ENCODE measurements at places on chromosomes 5 and 9.

- H3K4me3 ChIP-seq = no peak overlapping the region
- H3K27me3 ChIP-seq = no peaks in the 10 kb centered on the region
- no peaks in the 10 kb centered on the region for H3K36me3 ChIP-seq
- DNase-seq = no peak
- no peaks in the 10 kb centered on the region for H3K4me1 ChIP-seq
These were observed 45.6 kb upstream of the TRIM32 start for GRCh38 chr9:116641292-116642059.

DNA sequence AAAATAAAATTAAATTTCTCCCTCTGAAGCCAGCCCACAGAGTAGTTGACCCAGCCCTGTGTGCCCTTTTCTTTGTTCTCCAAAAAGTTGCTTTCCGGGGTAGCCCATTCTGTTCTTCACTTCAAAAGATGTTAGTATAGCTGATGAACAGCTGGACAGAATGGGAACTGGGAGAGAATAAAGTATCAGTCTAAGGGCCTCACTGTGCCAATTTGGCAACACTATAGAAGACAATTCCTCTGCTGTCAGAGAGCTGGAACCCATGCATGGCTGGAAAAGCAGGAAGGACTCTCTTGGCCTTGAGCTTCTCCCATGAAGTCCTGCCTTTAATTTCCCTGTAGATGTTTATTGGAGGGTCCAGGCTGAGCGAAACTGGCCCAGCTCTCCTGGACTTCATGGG lies 11.0 kb upstream of the TNFSF8 start:
- no peak for DNase-seq
- no peak overlapping the region for H3K27ac ChIP-seq

GRCh38 chr5:92927291-92927778 lies 653.7 kb downstream of the NR2F1-AS1 start:
- H3K4me3 ChIP-seq = no peak overlapping the region
- no peaks in the 10 kb centered on the region for H3K4me1 ChIP-seq
- no peaks in the 10 kb centered on the region for H3K27me3 ChIP-seq
- no peak for DNase-seq
- no peak overlapping the region for H3K27ac ChIP-seq

GRCh38 chr5:157295247-157295646 lies 29.3 kb downstream of the CYFIP2 start:
- no peaks in the 10 kb centered on the region for H3K27me3 ChIP-seq
- DNase-seq = no peak
- H3K4me1 ChIP-seq = no peaks in the 10 kb centered on the region
- H3K4me3 ChIP-seq = no peak overlapping the region
- H3K36me3 ChIP-seq = peaks cover 97% of the 10 kb centered on the region

- H3K36me3 ChIP-seq = no peaks in the 10 kb centered on the region
- H3K27me3 ChIP-seq = no peaks in the 10 kb centered on the region
- peaks cover 5% of the 10 kb centered on the region for H3K4me1 ChIP-seq
- DNase-seq = no peak
These were observed 370.7 kb upstream of the IRX2 start for GRCh38 chr5:3122216-3122615.

DNA sequence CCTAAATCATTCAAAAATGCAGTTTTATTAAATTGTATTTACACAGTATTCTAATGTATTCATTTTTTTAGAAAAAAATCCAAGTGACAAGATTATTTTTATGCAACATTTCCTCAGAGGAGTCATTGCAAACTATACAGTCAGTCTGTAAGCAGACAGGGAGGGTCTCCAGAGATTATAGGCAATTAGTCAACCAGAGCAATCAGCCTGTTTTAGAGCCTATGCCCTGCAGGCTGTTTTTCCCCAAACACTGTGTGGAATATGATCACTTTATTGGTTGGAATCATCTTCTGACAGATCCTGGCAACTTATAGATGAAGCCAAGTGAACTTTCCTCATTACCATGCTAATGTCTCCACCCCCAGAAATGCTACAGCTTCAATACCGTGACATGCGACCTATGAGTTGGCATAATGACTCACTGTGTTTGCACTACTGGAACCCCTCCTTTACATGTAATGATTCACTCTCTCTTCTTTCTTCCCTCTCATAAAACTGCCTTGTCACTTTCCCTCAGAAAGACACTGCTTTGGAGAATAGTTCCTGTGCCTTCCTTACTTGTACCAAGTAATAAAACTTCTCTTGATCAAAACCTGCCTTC lies 577.7 kb upstream of the FTMT start:
- no peak for DNase-seq
- no peaks in the 10 kb centered on the region for H3K36me3 ChIP-seq

- H3K4me3 ChIP-seq = no peak overlapping the region
- no peak overlapping the region for H3K27ac ChIP-seq
- DNase-seq = no peak
These were observed 121.2 kb upstream of the MAP1B start for GRCh38 chr5:71986101-71986500.

GRCh38 chr9:77021922-77022782 lies 2.7 kb downstream of the FOXB2 start:
- H3K36me3 ChIP-seq = no peaks in the 10 kb centered on the region
- no peak overlapping the region for H3K4me3 ChIP-seq
- DNase-seq = no peak
- H3K4me1 ChIP-seq = no peaks in the 10 kb centered on the region
- no peak overlapping the region for H3K27ac ChIP-seq
- no peaks in the 10 kb centered on the region for H3K27me3 ChIP-seq

DNA sequence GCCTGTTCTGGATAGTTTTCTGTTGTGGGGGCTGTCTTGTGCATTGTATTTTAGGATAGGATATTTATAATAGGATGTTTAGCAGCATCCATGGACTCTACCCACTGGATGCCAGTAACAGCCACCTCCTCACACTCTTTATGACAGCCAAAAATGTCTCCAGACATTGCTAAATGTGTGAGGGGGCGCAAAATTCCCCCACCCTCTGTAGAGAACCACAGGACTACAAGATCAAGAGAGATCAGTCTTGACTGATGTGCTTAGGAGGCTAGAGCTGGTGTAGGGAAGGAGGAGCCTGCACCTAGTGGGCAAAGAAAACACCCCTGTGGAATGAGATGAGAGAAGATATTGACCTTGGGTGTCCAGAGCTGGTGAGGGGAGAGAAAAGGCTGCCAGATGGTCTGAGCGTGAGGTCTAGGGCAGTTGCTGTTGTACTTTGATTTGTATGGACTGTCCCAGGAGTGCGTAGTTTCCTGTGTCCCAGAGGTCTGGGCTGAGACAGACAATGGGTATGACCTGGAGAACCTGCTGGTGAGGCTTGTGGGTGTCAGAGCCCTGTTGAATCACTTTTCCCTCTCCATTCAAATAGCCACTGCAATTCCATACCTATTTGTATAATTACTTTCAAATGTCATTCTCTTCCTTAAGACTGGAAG lies 16.3 kb downstream of the DAPK1 start:
- H3K4me1 ChIP-seq = no peaks in the 10 kb centered on the region
- no peak overlapping the region for H3K4me3 ChIP-seq
- H3K27me3 ChIP-seq = no peaks in the 10 kb centered on the region
- H3K27ac ChIP-seq = no peak overlapping the region
- no peak for DNase-seq

GRCh38 chr5:36392818-36393217 lies 91.1 kb upstream of the RANBP3L start:
- H3K27me3 ChIP-seq = peaks cover 24% of the 10 kb centered on the region
- no peaks in the 10 kb centered on the region for H3K4me1 ChIP-seq
- no peak for DNase-seq
- no peak overlapping the region for H3K27ac ChIP-seq

- DNase-seq = no peak
- H3K4me1 ChIP-seq = no peaks in the 10 kb centered on the region
- H3K27me3 ChIP-seq = no peaks in the 10 kb centered on the region
- no peaks in the 10 kb centered on the region for H3K36me3 ChIP-seq
- no peak overlapping the region for H3K4me3 ChIP-seq
These were observed 181.3 kb upstream of the ST8SIA4 start for GRCh38 chr5:101084353-101084752.

DNA sequence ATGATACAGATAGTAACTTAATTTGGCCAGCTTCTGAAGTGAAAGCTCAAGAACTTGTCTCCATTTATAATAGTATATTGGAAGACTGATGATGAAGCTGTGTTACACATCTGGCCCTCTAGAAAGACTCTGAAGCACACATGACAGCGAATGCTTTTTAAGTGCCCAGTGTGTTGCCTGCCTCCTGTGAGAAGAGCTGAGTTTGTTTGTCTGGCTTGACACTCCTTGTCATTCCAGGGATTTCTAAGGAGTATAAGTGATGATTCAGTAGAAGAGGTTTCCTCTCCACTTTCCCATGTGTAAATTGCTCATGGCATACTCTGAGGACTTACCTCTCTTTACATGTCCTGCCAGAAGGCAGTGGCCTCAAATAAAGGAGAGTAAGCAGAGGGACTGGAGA lies 30.4 kb upstream of the LRRTM2 start:
- H3K4me1 ChIP-seq = peaks cover 12% of the 10 kb centered on the region
- no peak overlapping the region for H3K27ac ChIP-seq
- no peaks in the 10 kb centered on the region for H3K27me3 ChIP-seq
- DNase-seq = no peak
- H3K4me3 ChIP-seq = no peak overlapping the region

DNA sequence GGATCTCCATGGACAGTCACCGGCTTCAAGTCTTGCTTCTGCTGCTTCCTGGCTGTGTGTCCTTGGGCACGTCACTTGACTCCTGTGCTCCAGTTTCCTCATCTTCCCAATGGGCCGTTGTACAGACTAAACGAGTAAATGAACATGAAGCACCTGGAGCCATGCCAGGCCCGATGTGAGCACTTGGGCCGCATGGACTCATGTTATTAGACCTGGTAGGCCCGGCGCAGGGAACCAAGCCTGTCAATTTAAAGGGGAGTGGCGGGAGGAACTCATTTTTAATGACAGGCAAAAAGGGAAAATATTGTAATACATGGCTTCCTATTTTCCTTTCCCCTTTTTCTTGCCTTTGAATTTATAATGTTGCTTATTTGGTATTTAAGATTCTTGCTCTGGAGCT lies 47.5 kb downstream of the TENT4A start:
- H3K27me3 ChIP-seq = no peaks in the 10 kb centered on the region
- H3K4me3 ChIP-seq = no peak overlapping the region

DNA sequence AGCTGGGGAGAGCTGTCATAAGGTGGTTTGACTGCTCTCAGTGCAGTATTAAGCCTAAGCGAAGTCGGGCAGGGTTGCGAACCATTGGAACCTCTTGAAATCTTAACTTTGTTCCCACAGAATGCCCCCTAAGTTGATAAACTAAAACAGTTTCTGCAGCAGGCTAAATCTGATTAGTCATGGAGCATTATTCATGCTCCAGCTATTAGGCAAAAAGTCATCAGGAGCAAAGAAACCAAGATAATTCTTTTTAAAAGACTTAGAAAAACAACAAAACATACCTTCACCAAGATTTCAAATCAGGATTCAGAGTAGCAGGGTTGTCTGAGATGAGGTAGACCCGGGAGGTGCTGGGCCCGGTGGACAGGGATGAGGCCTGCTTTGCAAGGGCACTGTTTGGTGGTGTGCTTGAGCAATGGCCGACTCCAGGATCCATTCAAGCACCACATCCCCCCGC lies 69.9 kb upstream of the PLPP1 start:
- H3K4me3 ChIP-seq = no peak overlapping the region
- H3K27ac ChIP-seq = no peak overlapping the region

DNA sequence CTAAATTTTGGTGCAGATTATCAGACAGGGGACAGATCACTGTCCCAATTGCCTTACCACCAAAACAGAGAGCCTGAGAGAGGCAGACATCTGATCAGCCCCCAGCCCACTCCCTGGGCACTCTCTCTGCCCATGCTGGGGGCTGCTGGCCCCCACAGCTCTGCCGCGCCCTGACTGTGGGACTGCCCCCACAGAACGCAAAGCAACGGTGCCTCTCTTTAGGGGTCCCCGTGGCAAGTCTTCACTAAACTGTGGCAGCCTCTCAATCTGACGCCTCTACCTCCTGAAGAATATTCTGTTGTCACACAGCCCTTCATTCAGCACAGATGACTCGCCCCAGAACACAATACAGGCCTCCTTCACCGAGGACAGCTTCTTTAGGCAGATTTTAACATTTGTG lies 197.4 kb downstream of the ERCC6L2 start:
- no peaks in the 10 kb centered on the region for H3K4me1 ChIP-seq
- H3K4me3 ChIP-seq = no peak overlapping the region
- no peaks in the 10 kb centered on the region for H3K36me3 ChIP-seq
- no peak for DNase-seq
- no peaks in the 10 kb centered on the region for H3K27me3 ChIP-seq

- no peak overlapping the region for H3K27ac ChIP-seq
- no peaks in the 10 kb centered on the region for H3K4me1 ChIP-seq
- H3K36me3 ChIP-seq = 0 out of 2 replicates have a peak, but pooled peaks cover 3% of the 10 kb centered on the region
These were observed 18.6 kb upstream of the MOB3B start for GRCh38 chr9:27548055-27548741.

DNA sequence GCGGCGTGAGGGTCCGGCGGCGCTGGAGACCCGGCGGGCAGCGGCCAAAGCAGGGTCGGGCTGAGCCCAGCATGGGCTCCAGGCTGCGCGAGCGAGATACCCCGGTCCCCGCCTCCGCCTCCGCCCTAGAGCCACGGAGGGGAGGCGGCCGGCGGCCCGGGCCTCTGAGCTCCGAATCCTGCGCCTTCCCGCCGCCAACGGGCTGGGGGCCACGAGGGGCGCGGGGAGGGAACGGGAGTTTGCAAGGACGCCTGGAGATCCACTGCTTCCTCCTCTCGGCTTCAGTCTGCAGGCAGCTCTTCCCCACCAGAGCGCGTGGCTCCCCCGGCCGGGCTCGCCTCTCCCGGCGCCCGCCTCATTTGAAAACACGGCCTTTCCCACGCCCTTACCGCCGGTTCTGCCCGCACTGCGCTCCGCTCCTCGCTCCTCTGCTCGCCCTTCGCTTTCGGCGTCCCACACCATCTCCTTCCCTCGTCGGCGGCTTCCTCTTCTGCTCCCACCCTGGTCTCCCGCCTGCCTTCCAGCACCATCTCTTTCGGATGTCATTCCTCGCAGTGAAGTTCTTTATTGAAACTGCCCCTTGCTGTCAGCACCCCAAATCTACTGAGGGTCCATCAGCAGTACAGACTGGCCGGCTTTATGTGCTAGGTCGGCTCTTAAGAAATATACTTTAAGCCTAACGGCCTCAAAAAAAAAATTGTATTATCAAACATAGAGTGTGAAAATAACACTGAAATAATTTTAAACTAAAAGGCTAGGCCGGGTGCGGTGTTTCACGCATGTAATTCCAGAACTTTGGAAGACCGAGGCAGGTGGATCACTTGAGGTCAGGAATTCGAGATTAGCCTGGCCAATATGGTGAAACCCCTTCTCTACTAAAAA lies 105.0 kb upstream of the FAM120A start:
- H3K36me3 ChIP-seq = no peaks in the 10 kb centered on the region
- H3K4me1 ChIP-seq = no peaks in the 10 kb centered on the region
- no peak for DNase-seq
- no peaks in the 10 kb centered on the region for H3K27me3 ChIP-seq

DNA sequence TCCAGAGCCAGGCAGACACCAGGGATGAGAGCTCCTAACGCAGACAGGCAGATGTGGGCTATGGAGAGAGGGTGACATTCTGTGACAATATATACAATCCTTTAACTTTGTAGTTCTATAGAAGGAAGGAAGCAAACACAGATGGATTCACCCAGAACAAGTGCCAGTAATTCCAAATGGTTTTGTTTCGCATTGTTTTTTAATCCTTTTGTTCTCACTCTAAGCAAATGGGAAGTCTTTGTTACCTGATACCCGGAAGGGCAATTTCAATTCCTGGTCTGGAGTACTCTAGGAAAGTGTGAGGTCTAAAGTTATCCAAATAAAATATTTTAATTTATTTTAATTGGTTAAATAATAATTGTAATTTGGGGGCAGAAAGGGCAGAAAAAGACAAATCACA lies 2.5 kb downstream of the FRMD3 start:
- H3K4me3 ChIP-seq = no peak overlapping the region
- no peak for DNase-seq
- H3K4me1 ChIP-seq = no peaks in the 10 kb centered on the region

- H3K27me3 ChIP-seq = no peaks in the 10 kb centered on the region
- no peaks in the 10 kb centered on the region for H3K36me3 ChIP-seq
- DNase-seq = no peak
- H3K4me1 ChIP-seq = no peaks in the 10 kb centered on the region
- H3K4me3 ChIP-seq = no peak overlapping the region
These were observed 571 bp upstream of the MARCHF11 start for GRCh38 chr5:16179936-16180788.

All from DND-41 (cell line).